ENCODE measurements at places on chromosomes 3 and 15.

- no peak for DNase-seq
Observed at GRCh38 chr15:23073890-23074646, 34.7 kb upstream of the TUBGCP5 start.

DNA sequence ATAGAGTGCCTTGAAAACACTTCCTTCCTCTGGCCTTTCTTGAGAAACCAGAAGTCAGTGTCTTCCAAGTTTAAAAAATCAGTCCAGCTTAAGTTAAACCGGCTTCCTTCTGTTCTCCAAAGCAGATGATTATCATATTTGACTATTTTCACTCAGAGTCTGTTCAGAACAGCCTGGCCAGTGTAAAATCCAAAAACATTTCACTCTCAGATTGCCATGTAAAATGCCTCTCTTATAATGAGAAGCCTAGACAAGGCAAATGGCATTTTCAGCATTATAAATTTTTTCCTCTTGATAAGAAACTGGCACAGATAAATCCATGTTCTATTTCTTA lies 193.5 kb downstream of the TNIK start:
- no peak for DNase-seq

DNA sequence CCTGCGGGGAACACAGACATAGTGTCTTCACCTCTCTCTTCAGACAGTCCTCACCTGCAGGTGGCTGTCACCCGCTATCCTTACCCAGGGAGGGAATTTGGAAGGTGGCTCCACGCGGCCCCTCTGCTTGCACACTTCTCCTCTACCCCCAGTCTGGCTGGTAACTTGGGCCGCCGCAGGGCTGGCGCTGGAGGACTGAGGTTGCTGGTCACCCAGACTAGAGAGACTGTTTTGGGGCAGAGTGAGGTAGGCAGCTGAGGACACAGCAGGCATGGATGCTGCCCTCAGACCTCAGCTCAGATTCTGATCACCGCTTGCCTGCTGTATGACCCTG lies 12.6 kb upstream of the IQSEC1 start:
- DNase-seq: no peak

DNA sequence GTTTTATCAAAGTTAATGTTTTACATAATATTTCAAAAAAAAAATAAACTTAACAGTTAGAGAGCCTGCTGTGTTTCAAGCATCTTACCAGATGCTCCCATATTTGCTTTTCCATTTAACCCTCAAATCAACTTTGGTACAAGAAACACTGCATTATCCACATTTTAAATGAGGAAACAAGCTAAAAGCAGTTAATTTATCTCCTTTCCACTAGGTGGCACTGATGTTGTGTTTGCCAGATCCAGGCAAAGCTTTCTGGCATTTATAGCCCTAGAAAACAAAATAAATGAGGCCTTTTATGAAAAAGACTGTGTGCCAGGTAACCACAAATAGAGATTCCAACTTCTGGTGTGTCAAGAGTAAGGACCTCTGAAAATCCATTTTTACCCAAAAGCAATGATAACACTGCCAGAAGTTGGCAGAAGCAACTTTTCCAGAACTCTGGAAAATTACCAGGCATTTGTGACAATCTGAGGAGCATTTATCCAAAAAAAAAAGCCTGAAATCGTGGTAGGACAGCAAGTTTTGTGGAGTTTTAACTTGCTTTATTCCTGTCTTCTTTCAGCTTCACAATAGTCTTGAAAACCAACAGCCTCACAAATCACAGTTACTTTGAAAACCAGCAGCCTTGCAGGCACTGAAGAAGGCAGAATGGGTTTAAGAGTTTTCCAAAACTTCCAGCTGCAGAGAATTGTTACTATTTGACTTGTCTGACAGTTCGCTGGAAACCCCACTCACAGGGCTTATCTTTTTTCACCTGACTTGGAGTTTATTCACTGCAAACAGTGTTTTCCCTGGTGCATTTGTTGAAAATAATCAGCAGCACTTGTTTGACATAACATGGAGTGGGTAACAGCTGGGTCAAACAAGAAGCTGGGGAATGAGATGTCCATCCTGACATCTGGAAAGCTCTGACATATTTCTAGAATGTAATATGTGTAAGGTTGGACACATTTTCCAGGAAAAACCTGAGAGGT lies 9.2 kb downstream of the FAM162A start:
- no peak for DNase-seq

GRCh38 chr3:178435575-178435974 lies 100.7 kb upstream of the KCNMB2 start:
- DNase-seq: no peak

DNA sequence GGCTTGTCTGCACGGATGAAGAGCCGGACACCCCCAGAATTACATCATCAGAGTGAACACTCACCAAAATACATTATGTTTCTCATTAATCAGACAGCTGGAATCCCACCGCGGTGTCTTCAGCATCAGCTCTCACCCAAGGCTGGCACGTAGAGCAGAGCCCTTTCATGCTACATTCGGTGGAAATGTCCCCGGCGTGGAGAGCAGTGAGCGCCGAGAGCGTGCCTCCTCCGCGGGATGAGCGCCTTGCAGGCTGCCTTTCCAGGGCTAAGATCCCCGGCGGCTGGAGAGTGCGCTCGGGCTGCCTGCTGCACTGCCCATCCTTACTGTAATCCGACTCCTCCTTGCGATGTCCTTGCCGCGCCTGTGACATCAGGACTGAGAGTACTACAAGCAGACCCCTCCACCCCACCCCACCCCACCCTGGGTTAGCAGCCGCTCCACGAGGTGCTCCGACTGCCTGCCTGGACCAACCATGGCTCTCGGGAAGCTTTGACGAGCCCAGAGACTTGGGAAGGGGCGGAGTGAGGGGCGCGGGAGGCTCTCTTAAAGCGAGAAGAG lies at the start of gene ZNF385D:
Gene ZNF385D (minus strand): TSS at position 380 of the 561 bp plus-strand sequence. CDS start 294 bp downstream, at position 86.
- DNase-seq: peak; percentile 2

DNA sequence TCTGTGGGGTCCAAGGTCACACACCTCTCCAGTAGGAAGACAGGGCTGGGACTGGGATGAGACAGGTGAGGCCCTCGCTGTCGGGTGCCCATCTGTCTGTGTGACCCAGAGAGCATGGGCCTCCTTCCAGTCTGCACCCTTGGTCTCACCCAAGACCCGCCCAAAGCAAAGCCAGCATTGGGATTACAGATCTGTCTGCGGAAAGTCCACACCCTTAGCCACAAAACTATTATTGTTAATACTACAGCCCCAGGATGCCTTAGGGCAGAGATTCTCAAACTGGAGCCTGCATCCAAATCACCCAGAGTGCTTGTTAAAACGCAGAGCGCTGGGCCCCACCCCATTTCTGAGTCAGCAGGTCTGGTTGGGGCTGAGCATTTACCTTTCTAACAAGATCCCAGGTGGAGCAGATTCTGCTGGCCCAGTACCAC lies 58.5 kb upstream of the ZNF148 start:
- no peak for DNase-seq

- DNase-seq: no peak
Observed at GRCh38 chr3:150180334-150180733, 209.6 kb upstream of the PFN2 start.

- no peak for DNase-seq
Observed at GRCh38 chr3:144521131-144521530, 549.5 kb downstream of the DIPK2A start.

- DNase-seq: no peak
Observed at GRCh38 chr15:57992761-57993355, 72.7 kb downstream of the ALDH1A2 start.

DNA sequence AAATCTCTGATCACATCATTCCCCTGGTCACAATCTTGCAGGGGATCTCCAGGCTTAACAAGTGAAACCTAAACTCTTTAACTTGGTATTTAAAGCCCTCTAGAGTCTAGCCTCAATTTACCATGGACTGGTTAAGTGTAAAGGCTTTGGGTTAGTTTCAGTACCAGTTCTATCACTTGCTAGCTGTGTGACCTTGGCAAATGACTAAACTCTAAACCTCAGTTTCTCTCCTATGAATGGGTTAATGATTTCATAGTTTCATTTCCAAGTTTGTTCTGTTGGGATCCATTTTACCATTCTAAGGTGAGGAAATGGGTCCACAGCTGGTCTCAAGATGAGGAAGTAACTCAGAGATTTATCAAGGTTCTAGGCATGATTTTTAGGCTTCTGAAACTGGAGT lies 38.8 kb upstream of the TIMP4 start:
- no peak for DNase-seq

DNA sequence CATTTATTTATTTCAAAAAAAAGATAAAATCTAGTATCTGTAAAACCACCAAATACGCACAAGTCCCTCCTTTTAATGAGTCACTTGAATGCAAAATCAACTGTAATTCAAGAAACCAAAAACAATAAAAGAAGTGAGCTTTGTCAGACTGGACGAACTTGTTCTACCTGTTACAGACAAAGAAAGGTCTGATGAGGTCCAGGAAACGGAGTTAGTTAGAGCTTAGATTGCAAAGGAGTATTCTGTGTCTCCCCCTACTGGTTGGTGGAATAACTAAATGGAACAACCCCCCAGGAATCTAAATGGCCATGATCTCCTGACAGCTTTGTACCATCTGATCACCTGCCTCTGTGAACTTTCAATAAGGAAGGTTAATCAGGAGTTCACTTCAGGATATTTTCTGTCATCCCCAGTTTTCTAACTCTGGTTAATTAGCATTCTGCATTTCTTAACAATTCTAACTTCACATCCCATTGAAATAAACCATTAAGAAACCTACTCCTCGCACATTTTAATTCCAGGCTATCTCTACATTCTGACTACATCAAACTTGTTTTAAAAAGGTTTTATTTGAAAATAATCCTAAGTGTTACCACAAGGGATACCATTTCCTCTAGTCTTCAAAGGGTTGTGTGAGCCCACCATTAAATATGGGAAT lies 333.0 kb upstream of the SATB1 start:
- no peak for DNase-seq

DNA sequence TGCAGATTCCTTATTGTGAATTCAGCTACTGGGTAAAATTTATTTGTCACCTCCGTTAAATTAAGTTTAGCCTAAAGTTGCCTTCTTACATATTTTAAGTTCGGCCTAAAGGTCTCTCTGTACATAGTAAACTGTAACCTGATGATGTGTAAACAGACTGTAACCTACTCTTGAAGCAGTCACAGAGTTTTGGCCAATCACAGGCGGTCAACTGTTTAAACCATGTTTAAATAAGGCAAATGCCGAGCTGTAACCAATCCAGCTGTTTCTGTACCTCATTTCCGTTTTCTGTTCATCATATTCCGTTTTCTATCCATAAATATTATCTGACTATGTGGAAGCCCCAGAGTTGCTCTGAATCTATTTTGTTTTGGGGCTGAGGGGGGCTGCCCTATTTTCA lies 2.4 kb upstream of the ADAMTSL3 start:
- no peak for DNase-seq

DNA sequence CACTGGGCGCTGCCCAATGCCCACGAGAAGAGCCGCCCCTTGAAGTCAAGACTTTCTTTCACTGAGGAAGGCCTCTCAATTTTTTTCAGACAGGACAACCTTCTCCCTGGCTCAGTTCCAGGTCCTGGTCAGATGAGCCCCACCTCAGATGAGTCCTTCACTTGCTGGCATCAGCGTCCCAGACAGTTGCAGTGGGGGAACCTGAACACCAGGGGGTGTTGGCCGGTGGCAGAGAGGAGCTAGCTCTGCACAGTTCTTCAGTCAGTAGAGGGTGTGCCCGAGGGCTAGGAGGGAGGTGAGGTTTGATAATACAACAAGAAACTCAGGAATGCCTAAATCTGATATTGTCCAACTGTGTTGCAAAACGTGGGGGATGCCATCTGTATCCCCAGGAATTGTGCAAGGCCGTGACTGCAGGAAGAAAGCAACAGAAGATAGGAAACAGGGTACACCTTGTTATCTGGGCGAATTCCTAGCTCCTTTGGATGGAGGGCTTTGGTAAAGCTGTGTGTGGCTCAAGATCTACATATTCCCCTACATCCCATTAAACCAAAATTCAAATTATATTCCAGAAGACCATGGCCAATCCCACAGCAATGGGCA lies 34.3 kb downstream of the CCR3 start:
- DNase-seq: no peak

GRCh38 chr3:154540950-154541604 lies 111.1 kb upstream of the GPR149 start:
- DNase-seq: no peak

GRCh38 chr15:40746916-40747418 lies 8.1 kb downstream of the RMDN3 start:
- DNase-seq: no peak

GRCh38 chr15:88833731-88834100 lies 30.5 kb downstream of the ACAN start:
- no peak for DNase-seq

DNA sequence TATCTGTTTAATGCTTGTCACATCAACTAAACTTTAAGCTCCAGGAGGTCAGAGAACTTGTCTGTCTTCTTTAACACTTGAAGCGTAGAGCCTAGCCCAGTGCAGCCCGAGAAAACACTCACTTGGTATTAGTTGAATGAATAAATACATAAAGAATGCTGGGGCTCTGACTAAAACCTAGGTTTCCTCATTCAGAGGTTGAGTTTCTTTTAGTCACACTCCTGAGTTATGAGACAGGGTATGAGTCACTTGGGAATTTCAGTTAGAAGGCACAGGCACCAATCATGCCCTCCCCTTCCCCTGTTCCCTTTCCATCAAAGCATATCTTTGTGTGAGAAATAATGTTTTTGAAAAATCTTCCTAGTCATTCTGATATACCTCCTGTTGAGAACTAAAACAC lies 589.8 kb upstream of the DPPA4 start:
- DNase-seq: no peak

- no peak for DNase-seq
Observed at GRCh38 chr15:99413955-99414754, 151.6 kb upstream of the MEF2A start.

GRCh38 chr3:155019575-155019974 lies 60.5 kb upstream of the MME start:
- DNase-seq: no peak

GRCh38 chr3:188259191-188259590 lies 105.2 kb downstream of the LPP start:
- no peak for DNase-seq

- DNase-seq: peak; percentile 6
Observed at GRCh38 chr15:50113187-50113505, 5.9 kb downstream of the ATP8B4 start.

GRCh38 chr3:34362910-34363309 lies 564.5 kb downstream of the PDCD6IP start:
- no peak for DNase-seq

- no peak for DNase-seq
Observed at GRCh38 chr3:76122007-76122406, 336.7 kb upstream of the ZNF717 start.

GRCh38 chr3:143526011-143526545 lies 322.2 kb downstream of the SLC9A9 start:
- DNase-seq: no peak

- DNase-seq: no peak
Observed at GRCh38 chr15:81297147-81297572, 26.8 kb downstream of the STARD5 start.

GRCh38 chr3:172653004-172653572 lies 57.8 kb downstream of the NCEH1 start:
- DNase-seq: no peak
